T47D (cell line): ENCODE measurements at places on chromosomes 2 and 18.

GRCh38 chr2:61898810-61899209 is 6.7 kb upstream of the COMMD1 start:
- no peak for DNase-seq

- DNase-seq, result no peak
These were observed 338.8 kb downstream of the CYRIA start for GRCh38 chr2:16326711-16327300.

- no peak for DNase-seq
These were observed 51.3 kb downstream of the RMDN2 start for GRCh38 chr2:37976411-37976810.

GRCh38 chr2:86195055-86195807 is at the start of gene IMMT:
Gene IMMT, minus strand, starts transcription at chr2:86195462. Its CDS starts 80 bp downstream, at chr2:86195382.
- DNase-seq, result peak; percentile 63

- DNase-seq, result no peak
These were observed 892.5 kb upstream of the LRRTM1 start for GRCh38 chr2:81196933-81197628.

DNA sequence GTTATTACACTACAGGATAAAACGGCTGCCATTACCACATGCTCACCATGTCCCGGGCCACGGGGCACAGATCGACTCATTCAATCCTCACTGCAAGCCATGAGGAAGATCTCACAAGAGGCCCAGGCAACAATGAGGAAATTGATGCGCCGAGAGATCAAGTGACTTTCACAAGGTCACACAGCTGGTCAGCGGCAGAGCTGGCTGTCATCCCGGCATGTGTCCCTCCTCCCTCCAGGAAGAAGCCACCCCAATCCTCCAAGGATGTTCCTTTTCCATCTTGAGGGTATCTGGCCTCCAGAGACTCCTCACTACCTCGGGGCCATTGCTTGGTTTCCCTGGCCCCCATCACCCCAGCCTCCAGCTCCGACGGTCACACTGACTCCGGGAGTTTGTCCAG is 65.3 kb upstream of the GLI2 start:
- DNase-seq, result no peak

DNA sequence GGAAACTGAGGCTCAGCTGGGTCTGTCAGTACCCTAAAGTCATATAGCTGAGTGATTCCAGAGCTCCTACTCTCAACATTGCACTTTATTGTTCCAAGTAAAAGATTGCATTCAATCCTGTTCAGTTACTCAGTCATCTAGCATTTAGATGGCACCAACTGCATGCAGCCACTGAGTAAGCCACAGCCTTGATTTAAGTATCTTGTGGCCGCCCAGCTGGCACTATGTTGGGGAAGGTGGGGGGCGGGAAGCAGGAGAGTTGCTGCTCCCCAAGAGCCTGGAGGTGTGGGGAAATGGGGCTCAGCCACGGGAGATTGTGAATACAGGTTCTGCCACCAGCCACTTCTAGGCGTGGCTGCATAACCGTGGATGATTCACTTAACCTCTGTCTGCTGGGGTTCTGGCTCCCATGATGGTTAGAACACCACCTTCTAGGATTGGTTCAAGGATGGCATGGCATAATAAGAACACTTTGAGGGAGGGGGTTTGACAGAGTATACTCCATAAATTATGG is 17.1 kb downstream of the ZFP36L2 start:
- DNase-seq, result no peak

- DNase-seq, result no peak
These were observed 57.7 kb upstream of the RBMS1 start for GRCh38 chr2:160551259-160551658.

DNA sequence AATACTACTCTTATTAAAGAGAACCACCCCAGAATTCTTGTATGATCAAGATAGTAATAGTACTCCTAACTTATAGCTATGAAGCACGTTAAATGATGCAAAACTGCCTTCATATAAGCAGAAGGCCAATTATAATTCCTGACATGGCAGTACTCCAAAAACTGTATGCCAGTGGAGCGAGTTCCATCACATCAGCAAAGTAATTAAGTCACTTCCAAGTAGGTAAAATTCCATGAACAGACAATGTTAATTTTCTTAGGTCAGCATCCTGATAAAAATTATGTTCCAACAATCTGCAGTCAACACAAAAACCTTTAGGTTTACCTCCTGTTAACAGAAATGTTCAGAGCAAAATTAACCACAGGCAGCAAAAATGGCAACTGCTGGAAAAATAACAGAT is 136.7 kb downstream of the CDH2 start:
- DNase-seq, result no peak

DNA sequence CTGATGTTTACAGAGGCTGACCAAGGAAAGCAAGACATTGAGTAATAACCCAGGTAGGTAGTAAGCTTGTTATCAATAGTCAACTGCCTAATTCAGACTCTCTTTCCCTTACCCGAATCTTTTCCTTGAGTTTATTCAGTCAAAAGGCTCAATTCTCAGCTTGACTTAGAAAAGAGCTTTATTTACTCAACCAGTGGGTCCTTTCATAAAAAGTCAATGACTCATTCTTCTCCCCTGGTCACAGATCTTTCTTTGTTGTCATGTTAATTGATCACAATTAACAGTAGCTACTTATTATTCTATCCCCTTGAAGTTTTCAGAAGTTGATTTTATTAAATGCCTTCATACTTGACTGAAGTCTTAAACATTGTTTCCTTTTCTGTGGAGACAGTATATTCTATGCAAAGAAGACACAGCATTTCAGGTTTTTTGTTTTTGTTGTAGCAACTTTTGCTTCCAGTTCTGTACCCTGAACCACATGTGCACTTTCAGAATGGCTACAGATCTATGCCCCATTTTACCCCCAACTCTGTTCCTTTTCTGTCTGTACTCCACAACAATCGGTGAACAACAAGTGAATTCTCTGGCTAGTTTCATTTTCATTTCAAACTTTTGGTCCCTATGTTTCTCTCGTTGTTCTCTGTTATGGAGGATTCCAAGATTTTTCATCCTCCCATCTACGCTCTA is 428.3 kb downstream of the NCKAP5 start:
- no peak for DNase-seq
